ENCODE measurements at places on chromosomes 2 and 18.

DNA sequence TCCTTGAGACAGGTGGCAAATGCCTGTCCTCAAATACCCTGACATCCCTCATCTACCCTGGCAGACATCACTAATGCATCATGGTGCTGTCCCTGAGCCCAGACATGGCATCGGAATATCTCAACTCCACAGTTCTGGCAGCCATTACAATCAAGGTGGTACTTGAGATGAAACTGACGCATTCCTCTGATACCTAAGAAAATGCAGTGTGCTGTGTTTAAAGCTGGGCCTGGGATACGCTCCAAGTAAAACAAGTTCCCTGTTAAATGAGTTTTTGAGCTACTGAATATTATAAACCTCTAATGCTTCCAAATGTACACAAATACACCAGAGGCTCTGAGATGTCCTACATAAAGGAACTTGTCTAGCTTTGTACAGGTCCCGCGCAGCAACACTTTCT lies 29.8 kb downstream of the POLR1A start:
- DNase-seq: no peak

GRCh38 chr18:5195656-5196055 lies 1.4 kb downstream of the AKAIN1 start:
- no peak for DNase-seq

- no peak for DNase-seq
Measured at GRCh38 chr18:42891705-42892104, 223.8 kb downstream of the RIT2 start.

DNA sequence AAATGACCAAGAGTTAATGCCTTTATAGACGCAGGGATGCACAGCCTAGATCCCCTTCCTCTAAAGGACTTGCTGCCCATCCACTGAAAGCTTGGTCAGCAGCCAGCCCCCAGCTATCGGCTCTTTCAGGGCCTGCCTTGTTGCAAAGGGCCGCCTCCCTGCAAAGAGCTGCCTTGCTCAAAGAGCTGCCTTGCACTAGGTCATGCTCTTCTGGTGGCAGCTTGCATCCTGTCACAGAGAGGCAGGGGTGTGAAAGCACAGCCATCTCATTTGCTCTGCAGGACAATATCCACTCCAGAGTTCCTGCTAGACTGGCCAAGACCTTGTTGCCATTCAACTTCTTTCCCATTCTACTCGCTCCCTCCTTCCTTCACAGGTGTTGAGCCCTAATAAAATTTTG lies 137.1 kb downstream of the MCFD2 start:
- no peak for DNase-seq

DNA sequence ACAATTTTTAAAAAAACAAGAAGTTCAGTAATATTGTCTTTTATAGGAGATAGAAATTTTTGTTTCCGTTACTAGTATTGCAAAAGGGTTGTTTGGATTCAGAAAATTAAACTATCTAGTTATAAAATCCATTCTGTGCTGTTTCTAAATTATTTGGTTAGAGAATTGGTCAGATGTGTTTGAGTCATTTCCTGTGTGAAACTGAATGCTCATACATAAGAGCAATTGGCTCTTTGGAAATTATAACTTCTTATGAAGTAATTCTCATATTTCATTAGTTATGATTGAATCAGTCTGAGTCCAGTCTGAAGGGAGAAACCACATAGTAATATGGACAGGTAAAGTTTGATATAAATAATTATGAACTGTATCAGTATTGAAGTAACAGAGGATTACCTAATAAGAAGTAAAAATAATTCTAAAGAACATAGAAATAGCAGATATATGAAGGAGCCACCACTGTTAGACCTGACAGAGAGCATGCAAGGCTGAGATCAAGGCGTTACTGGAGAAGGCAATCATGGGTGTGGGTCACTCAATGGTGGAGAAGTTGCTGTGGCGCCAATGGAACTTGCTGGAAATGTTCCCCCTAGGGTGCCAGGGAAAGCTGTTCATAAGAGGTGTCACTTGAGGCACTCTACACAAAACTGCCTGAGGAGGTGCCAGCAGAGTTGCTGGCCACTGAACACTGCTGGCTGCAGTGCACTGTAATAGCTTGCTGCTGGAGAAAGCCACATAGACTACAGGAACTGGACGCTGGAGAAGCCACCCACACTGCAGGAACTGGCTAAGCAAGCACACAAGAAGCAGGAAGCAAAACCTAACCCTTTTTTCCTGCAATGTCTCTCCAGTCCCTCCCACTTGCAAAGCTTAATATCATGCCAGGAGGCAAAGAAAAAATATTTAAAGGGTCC lies 18.0 kb upstream of the FAP start:
- DNase-seq: no peak

- no peak for DNase-seq
Measured at GRCh38 chr2:19472391-19472978, 114.1 kb upstream of the OSR1 start.

DNA sequence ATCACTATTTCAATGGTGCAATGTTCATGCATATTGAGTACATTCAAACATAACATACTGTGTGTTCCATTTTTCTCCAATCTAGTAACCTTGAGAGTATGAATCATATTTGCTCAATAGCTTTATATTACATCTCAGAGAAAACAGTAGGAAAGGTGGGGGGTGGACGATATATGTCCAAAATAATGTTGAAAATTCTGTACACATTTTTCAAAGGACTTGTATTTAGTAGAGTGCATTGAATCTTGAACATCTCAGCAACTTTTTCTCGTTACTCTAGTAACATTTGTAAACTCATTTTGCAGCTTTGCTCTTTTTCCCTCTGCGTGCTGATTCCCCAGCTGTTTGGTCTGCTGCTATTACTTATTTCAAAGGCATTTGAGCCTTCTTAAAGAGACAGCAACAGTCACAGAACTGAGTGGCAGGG lies 1487.0 kb downstream of the LRP1B start:
- no peak for DNase-seq

DNA sequence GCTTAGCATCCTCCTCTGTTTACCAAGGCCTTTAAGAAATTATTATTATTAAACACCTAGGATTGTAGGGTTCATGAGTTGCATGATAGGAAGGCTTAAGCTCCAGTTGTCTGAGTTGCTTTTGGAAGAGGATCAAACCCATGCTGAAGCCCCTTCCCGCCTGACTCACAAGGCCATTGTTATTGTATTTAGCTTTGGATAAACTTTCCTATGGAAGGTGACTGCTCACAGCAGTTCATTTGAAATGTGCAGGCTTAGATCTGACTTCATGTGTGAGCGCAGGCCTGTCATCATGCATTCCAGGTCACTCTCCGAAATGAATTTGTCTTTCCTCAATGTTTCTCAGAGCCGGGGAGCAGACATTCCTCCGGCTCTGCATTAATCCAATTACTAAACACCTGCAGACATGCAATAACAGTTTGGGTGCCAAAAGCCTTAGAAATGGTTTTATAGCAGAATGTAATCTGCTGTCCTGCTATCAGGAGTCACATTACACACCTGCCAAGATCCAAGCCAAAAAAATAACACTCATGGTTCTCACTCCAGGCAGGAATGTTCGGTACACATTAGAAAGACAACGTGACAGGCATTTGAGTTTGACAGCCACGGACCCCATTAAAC lies 119.9 kb downstream of the OSR1 start:
- no peak for DNase-seq

DNA sequence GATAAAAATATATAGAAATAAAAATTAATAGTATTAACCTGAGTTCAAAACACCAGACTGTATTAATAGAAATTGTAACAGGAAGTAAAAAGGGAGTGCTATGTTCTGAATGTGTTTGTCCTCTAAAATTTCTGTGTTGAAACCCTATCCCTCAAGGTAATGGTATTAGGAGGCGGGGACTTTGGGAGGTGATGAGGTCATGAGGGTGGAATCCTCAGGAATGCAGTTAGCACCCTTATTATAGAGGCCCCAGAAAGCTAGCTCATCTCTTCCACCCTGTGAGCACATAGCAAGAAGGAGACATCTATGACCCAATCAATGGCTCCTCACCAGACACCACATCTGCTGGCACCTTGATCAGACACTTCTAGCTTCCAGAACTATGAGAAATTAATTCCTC lies 124.5 kb downstream of the CMPK2 start:
- DNase-seq: no peak

DNA sequence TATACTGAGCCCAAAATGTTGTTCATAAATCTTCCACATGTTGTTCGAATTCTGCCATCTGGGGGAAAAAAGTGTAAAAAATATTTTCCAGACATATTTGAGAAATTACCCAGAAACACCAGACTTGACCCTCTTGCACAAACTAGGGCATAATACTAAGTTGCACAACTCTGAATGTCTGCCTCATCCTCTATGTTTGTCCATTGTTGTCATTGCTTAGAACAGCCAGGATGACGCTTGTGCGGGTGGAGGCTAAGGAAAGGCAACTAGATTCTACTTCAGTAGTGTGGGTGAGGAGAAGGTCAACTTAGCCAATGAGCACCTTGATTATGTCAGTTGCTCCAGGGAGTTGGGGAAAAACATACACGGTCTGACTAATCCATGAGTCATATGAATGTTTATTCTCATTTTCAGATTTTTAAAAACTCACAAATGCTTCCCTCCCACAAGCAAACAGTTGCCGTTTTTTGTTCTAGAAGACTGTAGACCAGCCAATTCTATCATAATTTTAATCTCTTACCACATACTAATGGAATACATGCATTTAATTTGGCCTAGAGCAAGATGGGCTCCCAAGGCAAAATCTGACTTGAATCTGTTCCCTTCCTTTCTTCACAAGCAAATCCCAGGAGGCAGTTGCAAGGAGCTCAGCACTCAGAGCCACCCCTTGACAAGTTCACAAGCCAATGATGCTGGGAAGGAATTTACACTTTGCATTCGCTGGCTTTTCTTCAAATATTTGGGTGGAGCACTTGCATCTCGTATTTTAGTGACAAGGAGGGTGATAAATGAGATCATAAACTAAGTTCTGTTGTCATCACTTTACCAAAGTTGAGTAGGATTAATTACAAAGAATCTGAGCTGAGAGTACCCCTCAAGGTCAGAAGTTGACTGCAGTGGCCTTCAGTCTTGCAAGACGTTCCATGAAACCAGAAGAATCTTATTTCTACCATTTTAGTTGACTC lies 163.2 kb upstream of the TWIST2 start:
- DNase-seq: no peak

GRCh38 chr2:64808092-64808491 lies 154.4 kb upstream of the SERTAD2 start:
- no peak for DNase-seq

GRCh38 chr2:20035955-20036666 lies 15.3 kb downstream of the LAPTM4A start:
- no peak for DNase-seq

GRCh38 chr18:37402735-37403099 lies 162.9 kb downstream of the CELF4 start:
- no peak for DNase-seq

DNA sequence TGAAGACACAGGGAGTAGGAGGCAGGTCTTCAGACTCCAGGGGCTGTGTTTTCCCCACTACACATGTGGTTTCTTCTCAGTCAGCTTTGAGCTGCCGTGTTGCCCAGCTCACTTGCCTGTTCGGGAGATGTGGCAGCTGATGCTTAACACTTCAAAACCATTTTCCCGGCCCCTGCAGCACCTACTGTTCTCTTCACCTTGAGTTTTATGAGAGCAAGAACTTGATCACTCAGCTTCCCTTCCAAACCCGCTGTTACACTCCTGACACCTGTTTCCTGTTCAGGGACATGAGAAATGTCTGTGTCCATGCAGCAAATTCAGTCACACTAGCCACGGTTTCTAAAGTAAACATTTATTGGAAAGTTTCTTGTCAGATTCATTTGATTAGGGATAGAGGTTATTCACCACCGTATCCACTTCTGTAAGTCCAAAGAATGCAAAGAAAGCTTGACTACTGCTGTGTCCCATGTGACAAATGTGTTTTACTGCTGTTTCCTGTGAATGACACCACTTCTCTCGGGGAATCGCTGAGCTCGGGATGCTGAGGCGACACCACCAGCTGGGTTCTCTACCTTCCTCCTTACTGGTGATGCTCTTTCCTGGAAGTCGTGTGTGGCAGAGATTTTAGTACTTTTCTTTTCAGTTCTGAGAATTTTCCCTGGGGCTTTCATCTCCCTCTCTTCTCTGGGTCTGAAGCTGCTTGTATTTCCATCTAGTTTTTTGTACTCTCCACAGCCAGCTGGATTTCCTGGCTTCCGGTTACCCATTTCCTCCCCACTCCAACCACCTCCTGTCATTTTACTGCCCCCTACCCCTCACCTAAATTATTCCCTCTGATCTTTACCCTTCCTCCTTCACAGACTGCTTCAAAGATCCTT lies 91.7 kb downstream of the KLF7 start:
- DNase-seq: peak; percentile 1

- DNase-seq: no peak
Measured at GRCh38 chr2:1870431-1870830, 126.1 kb upstream of the PXDN start.

- DNase-seq: no peak
Measured at GRCh38 chr18:12059334-12060181, 34.1 kb upstream of the ANKRD62 start.

GRCh38 chr2:71129902-71130151 lies 202 bp downstream of the MCEE start:
- DNase-seq: no peak

DNA sequence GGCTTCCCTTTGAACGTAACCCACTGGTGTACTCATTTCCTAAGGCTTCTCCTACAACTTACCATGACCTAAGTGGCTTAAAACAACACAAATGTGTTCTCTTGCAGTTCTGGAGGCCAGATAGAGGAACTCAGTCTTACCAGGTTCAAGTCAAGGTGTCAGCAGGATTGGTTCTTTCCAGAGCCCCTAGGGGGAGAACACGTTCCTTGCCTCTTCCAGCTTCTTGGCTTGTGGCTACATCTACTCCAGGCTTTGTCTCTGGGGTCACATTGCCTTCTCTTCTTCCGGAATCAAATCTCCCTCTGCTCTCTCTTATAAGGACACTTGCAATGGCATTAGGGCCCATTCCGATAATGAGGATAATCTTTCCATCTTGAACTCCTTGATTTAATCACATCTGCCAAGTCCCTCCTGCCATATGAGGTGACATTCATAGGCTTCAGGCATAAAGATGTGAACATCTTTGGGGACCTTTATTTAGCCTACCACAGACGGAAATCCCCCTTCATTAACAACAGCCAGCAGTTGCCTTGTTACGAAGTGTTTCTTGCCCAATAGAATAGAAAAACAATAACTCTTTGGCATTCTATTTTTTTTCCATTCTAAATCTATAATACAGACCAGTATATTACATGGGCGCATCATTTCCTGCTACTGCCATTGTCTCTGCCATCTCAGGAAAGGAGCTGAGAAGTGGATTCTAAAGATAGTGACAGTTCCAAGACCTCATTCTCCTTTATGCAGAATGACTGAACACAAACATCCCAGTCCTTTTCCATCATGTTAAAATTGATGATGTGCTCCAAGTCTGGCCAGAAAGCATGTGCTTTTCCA lies 362.0 kb downstream of the ZNF521 start:
- DNase-seq: no peak

DNA sequence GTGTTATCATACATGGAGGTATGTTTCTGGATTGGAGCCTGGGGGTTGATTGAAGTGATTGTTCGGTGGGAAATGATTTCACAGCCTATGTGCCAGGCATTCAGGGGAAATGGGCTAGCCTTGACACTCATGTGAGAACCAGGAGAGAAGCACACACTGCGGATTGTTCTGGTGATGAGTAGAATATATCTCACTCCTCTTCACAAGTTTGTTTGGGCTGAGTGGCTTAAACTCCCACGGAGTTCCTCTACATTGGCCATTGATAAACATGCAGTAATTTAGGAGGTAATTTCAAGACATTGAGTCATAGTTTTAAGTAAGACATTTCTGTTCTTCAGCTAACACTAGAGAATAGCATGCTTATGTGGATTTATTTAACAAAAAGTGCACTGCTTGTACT lies 498.9 kb upstream of the NETO1 start:
- no peak for DNase-seq

GRCh38 chr2:17752892-17753802 lies 463 bp downstream of the SMC6 start:
- peak; percentile 5 for DNase-seq

Data from stimulated activated CD8-positive, alpha-beta memory T cell treated with anti-CD3 and anti-CD28 coated beads, Interleukin-4, amount 100 ng/mL, for 4 hours (primary cell).